Stimulated activated CD8-positive, alpha-beta memory T cell treated with anti-CD3 and anti-CD28 coated beads, Interleukin-12 subunit alpha, Interleukin-12 subunit beta, amount 100 ng/mL, for 1 hour (primary cell): ENCODE measurements at places on chromosomes 7 and 10.

- no peak for DNase-seq
Measured at GRCh38 chr7:34315032-34315431, 343.0 kb upstream of the NPSR1 start.

DNA sequence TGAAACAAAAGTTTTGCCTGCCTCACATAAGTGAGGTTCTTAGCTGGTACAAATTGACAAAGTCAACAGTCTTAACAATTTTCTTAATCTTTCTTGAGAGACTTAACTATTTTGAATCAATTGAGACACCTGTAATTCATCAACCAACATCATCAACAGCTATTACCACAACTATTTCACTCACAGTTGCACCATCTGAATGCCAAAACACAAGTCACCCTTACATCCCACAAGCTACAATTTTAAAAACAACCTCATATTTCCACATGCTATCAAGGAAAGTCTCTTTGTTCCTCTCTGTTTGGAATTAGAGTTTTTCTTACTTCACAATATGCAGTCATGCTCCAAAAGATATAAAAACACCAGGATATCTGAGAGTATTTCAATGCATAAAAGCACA is 4.9 kb downstream of the SMURF1 start:
- DNase-seq = no peak

- no peak for DNase-seq
Measured at GRCh38 chr10:8221451-8221850, 167.0 kb downstream of the GATA3 start.

- DNase-seq = no peak
Measured at GRCh38 chr10:110241407-110241806, 34.0 kb downstream of the MXI1 start.

- no peak for DNase-seq
Measured at GRCh38 chr10:26733750-26734568, 36.5 kb downstream of the PDSS1 start.

GRCh38 chr7:129914536-129915272 is 38.1 kb downstream of the UBE2H start:
- DNase-seq = no peak
